ENCODE measurements at places on chromosomes 3 and 15.

DNA sequence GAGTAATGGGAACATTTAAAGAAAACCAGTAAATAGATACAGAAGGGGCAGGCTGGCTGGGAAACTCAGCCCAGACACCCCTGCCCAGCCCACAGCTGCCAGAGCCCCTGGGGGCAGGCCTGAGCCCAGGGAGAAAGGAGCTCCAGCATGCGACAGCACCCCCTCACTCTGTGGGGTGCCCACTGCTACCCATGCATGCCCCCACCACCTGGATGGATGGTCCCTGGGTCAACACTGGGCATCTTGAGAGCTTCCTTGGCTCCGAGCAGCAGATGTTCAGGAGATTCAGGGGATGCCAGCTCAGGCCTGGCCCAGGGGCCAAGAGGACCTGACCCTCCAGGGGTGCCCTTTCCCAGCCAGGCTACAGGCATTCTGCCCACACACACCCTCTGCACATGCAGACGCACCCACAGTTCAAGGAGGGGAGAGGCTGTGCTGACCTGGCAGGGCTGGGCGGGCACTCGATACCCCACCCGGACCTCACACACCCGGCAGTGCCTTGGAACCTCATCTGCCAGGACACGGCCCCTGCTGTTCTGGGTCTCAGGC is 31.5 kb downstream of the PTH1R start:
- no peak for DNase-seq

DNA sequence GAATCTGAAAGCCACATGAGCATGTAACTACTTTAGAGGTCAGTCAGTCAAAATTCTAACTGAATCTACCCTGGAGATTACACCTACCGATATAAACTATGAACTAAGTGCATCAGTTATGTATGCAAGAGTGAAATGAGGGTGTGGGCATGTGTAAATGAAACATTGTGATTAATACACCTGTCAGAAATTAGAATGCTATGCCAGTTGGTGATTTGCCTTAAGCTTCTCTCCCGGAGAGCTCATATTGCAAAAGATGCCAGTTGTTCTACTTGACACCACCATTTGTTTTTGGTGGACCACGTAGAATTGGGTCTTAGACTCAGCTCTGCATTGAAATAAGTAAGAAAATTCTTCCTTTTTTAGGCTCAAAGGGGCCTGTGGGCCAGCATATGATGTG is 91.0 kb upstream of the KBTBD8 start:
- no peak for DNase-seq

DNA sequence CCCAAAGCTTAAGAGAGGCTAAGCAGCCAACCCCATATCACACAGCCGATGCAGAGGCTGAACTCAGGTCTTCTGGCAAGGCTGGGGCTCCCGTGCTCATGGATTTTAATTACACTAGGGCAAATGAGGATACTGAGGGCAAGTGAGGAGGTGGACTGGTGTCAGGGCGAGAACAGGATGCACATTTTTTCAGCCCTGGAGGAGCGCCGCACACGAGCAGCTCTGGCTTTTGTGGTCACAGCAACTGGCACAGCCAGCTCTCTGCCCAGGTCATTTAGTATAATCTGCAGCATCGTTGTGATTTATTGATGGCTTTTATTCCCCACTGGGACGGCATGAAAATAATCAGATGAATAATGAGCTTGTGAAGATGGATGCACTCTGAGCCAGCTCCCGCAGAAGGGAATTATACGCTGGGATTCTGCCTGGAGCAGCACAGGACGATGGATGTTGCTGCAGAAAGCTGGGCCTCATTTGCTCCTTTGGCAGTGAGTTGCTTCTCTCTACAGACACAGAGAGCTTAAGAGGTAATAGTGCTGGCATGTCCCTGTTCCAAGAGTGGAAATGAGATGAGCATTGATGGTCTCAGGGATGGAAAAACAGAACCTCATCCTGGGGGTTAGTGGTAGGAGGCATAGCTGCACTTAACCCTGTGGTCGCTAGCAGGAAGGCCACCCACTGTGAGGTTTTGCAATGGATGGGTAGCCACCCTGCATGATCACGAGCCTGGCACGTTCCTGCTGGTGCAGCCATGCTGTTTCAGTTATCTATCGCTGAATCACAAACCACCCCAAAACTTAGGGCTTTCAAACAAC is 135.4 kb downstream of the UACA start:
- no peak for DNase-seq

GRCh38 chr15:84572231-84572630 is 28.6 kb upstream of the ZSCAN2 start:
- DNase-seq, result no peak

- peak; percentile 84 for DNase-seq
These were observed 28.5 kb downstream of the SCG5 start for GRCh38 chr15:32669896-32670611.

GRCh38 chr15:101773496-101774100 is 29.7 kb upstream of the OR4F6 start:
- peak; percentile 9 for DNase-seq
